ENCODE measurements at places on chromosomes 7 and 10.

DNA sequence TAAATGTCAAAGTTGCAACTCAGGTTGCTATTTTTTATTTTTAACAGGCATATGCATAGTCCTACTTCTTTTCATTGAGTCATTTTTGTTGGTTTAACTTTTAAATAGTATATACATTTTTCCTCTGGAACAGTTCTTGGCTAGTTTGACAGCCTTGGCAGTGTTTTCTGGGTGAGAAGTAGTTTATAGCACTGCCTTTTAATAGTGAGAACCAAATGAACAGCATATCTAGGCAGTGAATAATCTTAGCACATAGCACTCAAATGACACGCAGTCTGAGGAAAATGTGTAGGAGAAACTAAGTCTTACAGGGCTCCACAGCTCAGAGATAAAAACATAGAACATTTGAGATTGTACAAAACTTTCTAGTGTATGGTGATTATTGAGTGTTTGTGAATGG is 265.5 kb upstream of the POT1 start:
- DNase-seq, result no peak

GRCh38 chr7:115135146-115135545 is 213.3 kb downstream of the MDFIC start:
- no peak for DNase-seq

DNA sequence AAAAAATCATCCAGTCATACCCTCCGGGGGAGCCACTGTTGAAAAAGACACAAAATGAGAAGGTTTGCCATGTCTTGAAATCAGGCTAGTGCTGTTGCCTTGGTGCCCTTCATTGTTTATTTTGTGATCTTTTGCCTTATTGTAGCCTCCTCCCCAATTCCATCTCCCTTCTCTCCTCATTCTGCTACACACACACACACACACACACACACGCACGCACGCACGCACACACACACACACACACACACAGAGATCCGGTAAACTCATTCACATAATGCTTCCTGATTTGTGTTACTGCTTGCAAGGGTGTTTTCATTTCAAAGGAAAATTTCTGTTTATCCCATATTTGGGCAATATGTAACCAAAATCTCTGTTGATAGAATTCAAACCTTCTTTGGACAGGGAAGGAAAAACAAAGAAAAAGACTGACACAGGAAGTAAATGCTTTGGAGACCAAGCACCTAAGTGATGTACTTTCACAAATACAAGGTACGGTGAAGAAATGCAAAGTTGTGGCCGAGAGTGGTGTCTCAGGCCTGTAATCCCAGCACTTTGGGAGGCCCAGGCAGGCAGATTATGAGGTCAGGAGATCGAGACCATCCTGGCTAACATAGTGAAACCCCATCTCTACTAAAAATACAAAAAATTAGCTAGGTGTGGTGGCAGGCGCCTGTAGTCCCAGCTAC is 141.1 kb upstream of the CDK13 start:
- no peak for DNase-seq

DNA sequence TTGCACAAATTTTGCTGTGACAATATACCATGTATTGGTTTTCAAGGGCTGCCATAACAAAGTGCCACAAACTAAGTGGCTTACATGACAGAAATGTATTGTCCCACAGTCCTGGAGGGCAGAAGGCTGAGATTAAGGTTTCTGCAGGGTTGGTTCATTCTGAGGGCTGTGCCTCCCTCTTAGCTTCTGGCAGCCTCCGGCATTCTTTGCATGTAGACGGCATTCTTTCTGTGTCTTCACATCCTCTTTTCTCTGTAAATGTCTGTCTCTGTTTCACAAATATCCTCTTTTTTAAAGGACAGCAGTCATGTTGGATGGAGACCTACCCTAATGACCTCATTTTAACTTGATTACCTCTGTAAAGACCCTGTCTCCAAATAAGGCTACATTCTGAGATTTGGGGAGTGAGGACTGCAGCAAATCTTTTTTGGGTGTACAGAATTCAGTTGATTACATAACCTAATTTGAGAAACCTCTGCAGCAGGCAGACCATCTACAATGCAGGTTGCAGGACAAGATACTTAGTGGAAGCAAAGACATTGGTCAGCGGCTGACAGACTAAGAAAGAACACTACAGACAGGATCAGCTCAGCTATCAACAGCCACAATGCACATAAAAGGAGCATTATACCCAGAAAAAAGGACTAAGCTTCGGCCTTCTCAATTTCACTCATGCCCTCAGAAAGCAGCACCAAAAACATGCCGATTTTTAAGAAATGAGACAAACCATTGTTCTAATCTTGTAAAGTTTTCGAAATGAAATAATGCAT is 84.6 kb upstream of the FAM3C start:
- DNase-seq, result no peak

DNA sequence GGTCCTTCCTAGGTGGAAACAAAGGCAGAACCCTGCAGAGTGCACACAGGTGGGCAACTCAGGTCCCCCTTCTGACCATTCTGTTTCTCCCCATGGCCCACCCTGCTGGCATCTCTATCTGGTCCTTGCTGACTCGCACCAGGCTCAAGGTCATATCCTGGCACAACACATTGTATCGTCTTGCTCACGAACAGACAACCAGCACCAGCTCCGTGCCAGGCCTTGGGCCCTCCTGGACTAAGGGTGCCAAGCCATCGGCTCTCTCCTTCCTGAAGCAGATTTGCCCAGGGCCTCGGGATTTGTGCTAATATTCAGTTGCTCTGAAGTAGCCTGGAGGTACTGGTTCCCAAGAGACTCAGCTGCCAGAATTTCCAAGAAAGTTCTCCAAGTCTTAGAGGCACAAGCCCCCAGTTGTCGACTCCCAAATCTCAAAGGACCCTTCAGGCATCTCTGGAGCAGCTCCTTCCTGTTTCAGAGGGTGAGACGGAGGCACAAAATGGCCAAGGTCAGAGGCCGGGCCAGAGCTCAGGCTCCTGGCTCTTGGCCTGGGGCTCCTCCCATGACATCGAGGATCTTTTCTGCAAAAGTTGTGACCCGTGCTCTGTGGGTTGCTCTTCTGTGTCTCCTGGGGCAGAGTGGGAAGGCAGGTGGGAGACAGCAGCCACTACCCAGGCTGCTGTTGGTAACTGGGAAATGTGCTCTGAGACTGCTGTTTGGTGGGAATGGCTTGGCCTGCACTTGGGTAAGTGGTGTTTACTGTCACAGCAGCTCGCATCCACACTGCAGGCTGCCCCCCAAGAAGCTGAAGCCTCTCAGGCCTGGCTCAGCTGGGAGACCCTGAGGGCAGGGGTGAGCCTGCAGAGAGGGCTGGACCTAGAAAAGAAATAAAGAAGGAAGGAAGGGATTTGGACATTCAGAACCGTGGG is 121.3 kb downstream of the RGS10 start:
- no peak for DNase-seq

- no peak for DNase-seq
These were observed 56.3 kb downstream of the SFMBT2 start for GRCh38 chr10:7354330-7355047.

GRCh38 chr10:4981722-4982471 is 18.7 kb downstream of the AKR1C1 start:
- DNase-seq, result no peak

GRCh38 chr10:99689461-99689860 is 30.2 kb downstream of the ENTPD7 start:
- no peak for DNase-seq

- no peak for DNase-seq
These were observed 88.6 kb downstream of the SPAG6 start for GRCh38 chr10:22433875-22434274.

GRCh38 chr10:51063659-51064535 is 10.4 kb upstream of the PRKG1 start:
- peak; percentile 9 for DNase-seq

- DNase-seq, result no peak
These were observed 358.3 kb downstream of the AUTS2 start for GRCh38 chr7:69956541-69956940.

DNA sequence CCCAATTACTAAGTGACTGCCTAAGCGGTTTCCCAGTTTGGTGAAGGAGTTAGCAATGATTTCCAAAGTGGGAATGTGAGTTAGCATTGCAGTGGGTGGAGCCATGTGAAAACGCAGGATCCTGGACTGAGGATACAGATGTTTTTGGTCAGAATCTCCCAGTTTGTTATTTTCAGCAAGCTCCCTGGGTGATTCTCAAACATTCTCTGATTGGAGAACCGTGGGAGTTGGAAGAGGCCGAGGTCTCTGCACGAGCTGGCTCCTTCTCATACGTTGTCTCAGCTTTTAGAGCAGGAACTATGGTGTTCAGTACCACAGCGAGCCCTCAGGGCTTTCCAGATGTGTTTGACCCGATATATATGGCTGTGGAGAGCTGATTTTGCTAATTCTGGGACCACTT is 396.5 kb upstream of the NPVF start:
- DNase-seq, result no peak

GRCh38 chr10:58573144-58573543 is 60.5 kb downstream of the BICC1 start:
- no peak for DNase-seq

DNA sequence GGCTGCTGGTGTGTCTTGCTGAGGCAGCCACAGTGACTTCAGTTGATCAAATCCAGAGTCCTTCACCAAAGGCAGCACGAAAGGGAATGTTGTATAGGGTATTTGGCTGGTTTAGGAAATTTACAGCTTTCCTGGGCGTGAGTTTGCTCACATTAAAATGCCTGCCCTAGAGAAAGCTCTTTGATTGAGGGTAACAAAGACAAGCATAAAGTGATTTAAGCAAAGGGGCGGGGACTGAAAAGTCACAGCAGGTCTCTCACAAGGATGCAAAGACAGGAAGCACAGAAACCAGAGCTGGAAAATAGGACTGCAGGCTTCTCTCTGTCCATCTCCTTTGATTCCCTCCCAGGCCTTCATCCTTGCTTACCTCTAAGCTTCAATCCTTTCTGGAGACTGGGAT is 139.2 kb downstream of the ELMO1 start:
- DNase-seq, result no peak

DNA sequence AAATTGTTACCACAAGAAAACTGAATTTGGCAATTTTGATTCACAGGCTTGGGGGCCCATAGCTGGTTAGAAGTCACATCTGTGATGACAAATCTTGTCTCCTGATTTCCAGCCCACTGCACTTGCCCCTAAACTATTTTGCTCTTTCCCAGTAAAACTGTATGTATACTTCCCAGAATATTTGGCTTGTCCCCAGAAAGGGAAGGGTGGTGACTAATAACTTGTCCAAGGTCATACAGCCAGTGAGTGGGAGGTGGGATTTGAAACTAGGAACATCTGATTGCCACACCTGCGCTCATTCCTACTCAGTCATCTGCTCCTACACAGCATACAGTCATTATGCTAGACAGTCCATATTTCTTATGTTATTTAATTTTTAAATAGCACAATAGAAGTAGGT is 304.5 kb downstream of the SDHAF3 start:
- no peak for DNase-seq

- DNase-seq, result no peak
These were observed at the start of gene EPHB4 for GRCh38 chr7:100827330-100828226. Gene EPHB4, minus strand, starts transcription at chr7:100827523. Its CDS starts 493 bp downstream, at chr7:100827030.

GRCh38 chr7:69906283-69906995 is 308.2 kb downstream of the AUTS2 start:
- DNase-seq, result no peak

- DNase-seq, result no peak
These were observed 140.3 kb downstream of the MAPK8 start for GRCh38 chr10:48446785-48447184.

GRCh38 chr10:79399223-79399831 is 46.1 kb downstream of the ZCCHC24 start:
- DNase-seq, result no peak

DNA sequence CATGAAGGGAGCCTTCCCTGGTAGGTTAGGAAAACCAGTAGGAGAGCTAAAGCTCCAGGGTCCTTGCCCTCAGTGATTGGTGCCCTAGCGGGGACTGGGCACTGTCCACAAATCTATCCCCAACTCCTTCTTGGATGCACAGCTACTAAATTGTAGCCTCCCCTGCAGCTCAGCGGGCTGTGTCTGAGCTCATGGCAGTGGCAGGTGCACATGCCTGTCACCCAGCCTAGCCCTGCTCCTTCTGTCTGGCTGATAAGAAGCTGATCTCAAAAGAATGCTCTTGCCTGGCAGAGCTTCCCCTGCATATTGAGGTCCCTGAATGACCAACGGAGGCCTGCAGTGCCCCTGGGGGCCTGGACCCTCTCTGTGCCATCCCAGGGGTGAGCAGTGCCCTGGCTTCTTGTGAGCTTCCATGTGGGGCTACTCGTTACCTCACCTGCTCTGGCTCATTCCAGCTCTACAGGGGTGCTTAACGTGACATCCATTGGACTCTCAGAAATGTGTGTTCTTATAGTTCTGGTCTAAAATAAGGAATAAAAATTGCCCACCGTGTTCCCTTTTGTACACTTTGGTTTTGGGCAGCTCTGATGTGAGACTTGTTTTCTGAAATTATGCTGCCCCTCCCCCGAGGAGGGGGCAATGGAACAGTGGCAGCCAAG is 59.8 kb upstream of the ANTXRL start:
- no peak for DNase-seq

DNA sequence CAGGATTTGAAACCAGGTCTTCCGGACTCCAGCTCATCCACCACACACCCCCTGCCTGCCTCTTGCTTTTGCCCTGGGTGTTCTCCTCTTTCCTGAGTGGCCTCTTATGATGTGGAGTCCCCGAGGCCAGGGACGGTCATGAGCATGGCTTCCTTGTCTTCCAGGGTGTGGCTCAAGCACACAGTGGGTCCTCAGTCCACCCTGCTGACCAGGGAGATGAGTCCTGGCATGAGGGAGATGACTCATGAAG is 32.8 kb downstream of the DNAJB12 start:
- DNase-seq, result no peak

GRCh38 chr7:45920502-45921380 is at the start of gene IGFBP3:
Gene IGFBP3, minus strand, starts transcription at chr7:45921272. Its CDS starts 132 bp downstream, at chr7:45921140.
- peak; percentile 81 for DNase-seq

DNA sequence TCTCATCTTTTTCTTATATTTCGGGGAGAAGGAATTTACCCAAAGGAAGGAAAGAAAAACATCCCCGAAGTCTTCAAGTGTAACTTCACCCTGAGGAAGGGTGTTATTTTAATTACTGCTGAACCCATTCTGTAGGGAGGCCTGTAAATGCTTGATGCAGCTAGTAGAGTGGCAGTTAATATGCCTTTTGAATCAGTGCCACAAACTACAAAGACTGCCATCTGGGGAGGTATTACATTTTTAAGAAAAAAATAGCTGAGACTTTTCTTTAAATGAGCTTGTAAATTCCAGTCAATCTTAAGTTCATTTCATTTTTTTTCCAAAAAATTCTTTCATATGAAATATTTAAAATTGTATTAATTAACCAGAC is 233.1 kb upstream of the FERD3L start:
- no peak for DNase-seq

DNA sequence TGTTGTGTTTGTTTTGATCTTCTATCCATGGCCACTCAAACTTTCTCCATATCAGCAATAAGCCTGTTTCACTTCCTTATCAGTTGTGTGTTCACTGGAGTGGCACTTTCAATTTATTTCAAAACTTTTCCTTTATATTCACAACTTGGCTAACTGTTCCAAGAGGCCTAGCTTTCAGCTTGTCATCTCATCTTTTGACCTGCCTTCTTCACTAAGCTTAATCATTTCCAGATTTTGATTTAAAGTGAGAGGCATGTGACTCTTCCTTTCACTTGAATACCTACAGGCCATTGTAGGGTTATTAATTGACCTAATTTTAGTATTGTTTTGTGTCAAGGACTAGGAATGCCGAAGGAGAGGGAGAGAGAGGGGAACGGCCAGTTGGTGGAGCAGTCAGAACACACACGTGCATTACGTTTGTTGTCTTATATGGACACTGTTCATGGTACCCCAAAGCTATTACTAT is 5.5 kb upstream of the GNAT3 start:
- no peak for DNase-seq

All from NCI-H774 (cell line).